IPS DF 6.9 (cell line): ENCODE measurements at places on chromosomes 11 and 22.

DNA sequence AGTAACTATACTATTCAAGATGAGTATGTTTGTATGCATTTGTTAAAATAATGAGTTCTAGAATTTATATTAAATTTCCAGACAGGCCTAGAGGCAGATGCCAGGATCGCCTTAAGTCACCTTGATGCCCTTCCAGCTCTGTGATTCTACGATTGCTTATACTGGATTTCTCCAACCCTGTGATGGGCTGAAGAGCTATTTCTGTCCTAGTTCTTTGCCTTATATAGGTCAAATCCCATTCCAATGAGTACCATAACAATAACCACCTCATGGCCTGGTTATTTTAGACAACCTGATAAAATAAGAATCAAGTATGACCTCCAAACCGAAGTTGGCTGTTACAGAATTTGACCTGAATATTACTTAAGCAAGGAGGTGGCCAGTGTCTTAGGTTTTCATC is 79.8 kb upstream of the BLID start:
- H3K27me3 ChIP-seq: no peaks in the 10 kb centered on the region
- H3K36me3 ChIP-seq: no peaks in the 10 kb centered on the region
- no peak overlapping the region for H3K4me3 ChIP-seq
- no peak overlapping the region for H3K27ac ChIP-seq
- no peak for DNase-seq
- H3K4me1 ChIP-seq: no peaks in the 10 kb centered on the region

DNA sequence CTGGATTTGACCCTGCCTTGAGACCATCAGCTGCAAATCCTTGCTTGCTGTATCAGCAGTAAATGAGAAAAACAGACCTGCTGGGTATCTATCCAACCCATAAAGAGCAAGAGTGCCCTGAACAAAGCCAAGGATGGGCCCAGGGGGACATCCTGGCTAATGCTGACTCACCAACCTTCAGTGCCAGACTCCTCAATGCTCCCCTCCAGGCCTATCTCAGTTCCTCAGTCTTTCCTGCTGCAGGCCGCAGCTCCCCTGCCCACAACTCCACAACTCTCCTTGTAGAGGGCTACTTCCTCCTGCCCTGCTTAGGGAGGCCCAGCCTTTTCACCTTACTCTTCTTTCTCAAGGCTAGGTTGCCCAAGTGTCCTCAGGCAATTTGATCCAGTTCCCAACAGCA is 2.6 kb downstream of the LAMTOR1 start:
- H3K4me3 ChIP-seq: no peak overlapping the region
- H3K4me1 ChIP-seq: no peaks in the 10 kb centered on the region
- H3K27me3 ChIP-seq: no peaks in the 10 kb centered on the region

- no peak for DNase-seq
- no peak overlapping the region for H3K4me3 ChIP-seq
- H3K27me3 ChIP-seq: no peaks in the 10 kb centered on the region
- no peaks in the 10 kb centered on the region for H3K4me1 ChIP-seq
- H3K27ac ChIP-seq: no peak overlapping the region
Observed at GRCh38 chr11:71334191-71334590, 81.8 kb upstream of the SHANK2 start.

DNA sequence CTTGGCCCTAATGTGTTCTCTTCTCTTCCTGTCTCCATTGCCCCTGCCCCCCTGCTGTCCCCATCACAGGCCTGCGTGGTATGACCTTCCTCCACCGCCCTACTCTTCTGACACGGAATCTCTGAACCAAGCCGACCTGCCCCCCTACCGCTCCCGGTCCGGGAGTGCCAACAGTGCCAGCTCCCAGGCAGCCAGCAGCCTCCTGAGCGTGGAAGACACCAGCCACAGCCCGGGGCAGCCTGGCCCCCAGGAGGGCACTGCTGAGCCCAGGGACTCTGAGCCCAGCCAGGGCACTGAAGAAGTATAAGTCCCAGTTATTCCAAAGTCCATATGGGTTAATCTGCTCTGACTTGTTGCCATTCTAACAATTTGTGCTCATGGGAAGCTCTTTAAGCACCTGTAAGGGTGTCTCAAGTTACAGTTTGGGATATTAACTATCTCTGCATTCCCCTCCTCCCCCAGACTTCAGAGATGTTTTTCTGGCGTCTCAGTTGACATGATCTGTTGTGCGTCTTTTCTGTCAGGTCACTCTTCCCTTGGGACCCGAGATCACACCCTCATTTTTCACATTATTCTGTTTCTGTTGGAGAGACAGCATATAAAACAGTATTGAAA is 60.0 kb downstream of the COMMD9 start:
- no peaks in the 10 kb centered on the region for H3K27me3 ChIP-seq
- no peak overlapping the region for H3K27ac ChIP-seq
- H3K4me3 ChIP-seq: no peak overlapping the region
- no peaks in the 10 kb centered on the region for H3K36me3 ChIP-seq
- H3K4me1 ChIP-seq: no peaks in the 10 kb centered on the region

DNA sequence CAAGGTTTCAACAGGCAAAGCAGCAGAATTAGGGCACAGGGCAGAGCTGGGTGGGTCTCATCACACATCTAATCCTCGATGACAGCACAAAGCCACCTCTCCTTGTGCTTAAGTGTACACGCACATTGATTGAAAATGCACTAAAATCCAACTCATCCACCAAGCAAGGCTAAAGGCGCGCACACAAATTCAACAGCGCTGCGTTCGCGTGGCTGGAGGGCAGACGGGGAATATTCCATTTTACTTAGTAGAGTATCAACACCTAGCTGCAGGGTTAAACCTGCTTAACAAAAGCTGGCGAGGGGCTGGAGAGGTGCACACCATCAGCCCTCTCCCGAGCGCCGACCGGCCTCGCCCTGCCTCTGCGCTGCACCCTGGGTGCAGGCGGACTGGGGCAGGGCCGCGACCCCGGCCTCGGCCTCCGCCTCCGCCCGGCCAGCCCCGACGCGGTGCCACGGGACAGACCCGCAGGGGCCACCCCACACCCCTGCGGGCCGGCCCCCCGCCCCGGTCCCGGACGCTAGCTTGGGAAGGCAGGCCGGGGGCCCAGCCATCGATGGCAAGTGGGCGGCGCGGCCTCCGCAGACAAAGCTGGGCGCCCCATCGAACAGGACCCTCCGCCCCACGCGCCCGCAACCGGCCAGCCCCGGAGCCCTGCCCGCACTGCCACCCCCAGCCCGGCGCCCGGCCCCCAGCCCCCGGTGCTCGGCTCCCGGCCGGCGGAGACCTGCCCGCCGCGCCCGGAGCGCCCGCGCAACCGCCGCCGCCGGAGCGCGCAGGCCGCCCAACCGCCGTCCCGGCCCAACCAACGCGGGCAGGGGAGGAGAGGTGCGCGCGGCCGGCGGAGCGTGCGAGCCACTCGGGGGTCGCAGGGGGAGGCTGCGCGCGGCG is 929 bp downstream of the PRDM10 start:
- H3K27ac ChIP-seq: no peak overlapping the region
- H3K4me1 ChIP-seq: no peaks in the 10 kb centered on the region
- no peak for DNase-seq
- peak overlapping the region; percentile 96 for H3K4me3 ChIP-seq
- no peaks in the 10 kb centered on the region for H3K36me3 ChIP-seq
